ENCODE measurements at places on chromosomes 7 and 10.
A peak's percentile ranks its signal among the peaks of the same experiment; 100 is the strongest.

- no peak for DNase-seq
These were observed 43.1 kb downstream of the BAIAP2L1 start for GRCh38 chr7:98357751-98358161.

- DNase-seq = no peak
These were observed 17.6 kb upstream of the SCIN start for GRCh38 chr7:12552876-12553275.

DNA sequence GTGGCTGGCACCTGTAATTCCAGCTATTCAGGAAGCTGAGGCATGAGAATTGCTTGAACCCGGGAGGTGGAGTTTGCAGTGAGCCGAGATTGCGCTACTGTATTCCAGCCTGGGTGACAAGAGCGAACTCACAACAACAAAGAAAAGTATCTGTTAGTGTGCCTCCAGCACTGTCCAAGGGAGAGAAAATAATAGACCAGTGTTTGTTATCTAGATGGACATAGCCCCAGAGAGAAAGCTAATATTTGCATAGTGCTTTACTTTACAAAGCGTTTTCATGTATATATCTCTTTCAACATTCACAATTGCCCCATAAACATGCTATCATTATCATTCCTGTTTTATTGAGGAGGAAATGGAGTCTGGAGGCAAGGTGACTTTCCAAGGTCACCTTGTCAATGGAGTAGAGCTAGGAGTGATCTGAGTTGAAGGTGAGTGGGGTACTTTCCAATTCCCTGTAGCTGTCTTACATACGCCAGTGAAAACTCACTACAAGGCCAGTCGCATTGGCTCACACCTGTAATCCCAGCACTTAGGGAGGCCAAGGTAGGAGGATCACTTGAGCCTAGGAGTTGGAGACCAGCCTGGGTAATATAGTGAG, 49.7 kb upstream of the KIF5B start:
- DNase-seq = no peak

- DNase-seq = no peak
These were observed 6.3 kb downstream of the ZNF212 start for GRCh38 chr7:149245744-149246143.

DNA sequence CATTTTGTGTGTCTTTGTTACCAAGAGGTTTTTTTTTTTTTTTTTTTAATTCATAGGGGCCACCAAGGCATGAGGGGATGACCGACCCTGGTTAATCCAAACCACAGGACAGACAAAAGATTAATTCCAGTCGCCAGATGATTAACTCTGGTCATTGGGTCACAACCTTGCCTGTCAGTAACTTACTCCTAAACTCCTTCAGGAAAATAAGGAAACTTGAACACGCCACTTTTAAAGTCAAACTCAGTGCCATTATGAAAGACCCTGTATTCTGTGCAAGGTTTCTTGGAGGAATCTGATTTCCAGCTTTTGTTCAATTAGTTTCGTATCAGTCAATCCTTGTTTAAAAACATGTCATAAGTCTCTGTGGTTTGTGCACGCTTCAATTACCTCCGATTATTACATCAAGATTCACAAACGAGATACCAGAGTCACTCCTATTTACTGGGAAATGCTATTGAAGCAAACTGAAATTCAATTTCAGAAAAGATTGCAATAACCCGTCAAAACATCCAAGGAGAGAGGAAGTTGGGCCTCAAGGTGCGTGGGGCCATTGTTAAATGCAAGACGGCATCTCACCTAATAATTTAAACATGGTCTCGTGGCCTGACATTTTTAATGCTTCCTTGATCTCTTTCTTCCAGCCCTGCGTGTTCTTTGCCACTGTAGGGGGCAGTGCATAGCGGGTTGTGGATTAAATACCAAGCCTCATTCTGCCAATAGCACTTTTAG, 44.0 kb downstream of the NRP1 start:
- no peak for DNase-seq

- no peak for DNase-seq
These were observed 204.6 kb upstream of the NRP1 start for GRCh38 chr10:33539116-33539515.

- DNase-seq = no peak
These were observed 168.0 kb downstream of the PTPN20 start for GRCh38 chr10:47079204-47079580.

DNA sequence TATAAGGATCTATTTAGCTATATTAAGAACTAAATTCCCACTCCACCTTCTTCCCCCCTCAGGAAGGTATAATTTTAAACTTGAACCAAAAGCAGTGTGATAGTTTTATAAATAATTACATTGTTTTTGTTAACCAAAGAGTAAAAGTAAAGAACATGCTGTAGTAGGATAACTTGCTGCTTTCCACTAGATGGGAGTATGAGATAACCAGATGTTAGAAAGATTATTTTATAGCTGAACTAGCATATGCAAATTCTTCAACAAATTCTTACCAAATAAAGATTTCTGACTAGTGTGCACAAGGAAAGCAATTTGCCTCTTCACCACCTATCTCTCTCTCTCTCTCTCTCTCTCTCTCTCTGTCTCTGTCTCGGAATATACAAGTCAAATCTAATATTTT, 31.8 kb downstream of the TES start:
- DNase-seq = no peak

GRCh38 chr10:44673245-44673983, 237.7 kb upstream of the TMEM72 start:
- no peak for DNase-seq

GRCh38 chr7:29105191-29105590, 41.1 kb downstream of the CPVL start:
- no peak for DNase-seq

- no peak for DNase-seq
These were observed 538.7 kb downstream of the TFEC start for GRCh38 chr7:115491744-115492380.

GRCh38 chr7:100132126-100132525, 5.4 kb downstream of the MBLAC1 start:
- DNase-seq = no peak

- DNase-seq = no peak
These were observed 32.5 kb downstream of the COL1A2 start for GRCh38 chr7:94426980-94427875.

DNA sequence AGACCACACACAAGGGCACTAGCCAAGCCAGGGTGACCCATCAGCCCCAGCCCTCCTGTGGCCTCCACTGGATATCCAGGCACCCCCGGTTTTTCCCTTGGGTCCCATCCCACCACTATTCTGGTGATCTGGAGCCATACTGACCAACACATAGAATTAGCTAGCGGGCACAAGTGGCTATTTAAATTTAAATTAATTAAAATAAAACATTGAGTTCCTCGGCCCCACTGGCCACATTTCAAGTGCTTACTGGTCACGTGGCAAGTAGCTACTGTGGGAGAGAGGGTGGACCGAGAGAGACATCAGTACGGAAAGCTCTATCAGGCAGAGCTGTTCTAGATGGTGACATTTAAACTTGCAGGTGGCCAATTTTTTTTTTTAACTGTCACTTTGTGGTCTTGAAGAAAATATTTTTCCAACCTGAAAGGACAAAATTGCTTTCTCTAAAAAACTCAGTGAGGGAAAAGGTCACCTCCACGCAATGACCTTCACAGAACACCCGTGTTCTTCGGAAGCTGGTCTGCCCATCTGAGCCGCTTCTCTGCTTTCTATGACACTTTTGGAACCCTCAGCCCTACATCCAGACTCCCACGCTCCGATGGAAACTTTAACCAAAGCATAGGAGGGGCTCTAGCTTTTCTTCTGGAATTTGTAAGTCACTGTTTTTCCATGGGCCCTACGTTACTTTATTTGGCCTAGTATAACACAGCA, 30.0 kb downstream of the HIPK2 start:
- no peak for DNase-seq

GRCh38 chr7:106744563-106745091, 83.7 kb upstream of the CCDC71L start:
- DNase-seq = no peak

DNA sequence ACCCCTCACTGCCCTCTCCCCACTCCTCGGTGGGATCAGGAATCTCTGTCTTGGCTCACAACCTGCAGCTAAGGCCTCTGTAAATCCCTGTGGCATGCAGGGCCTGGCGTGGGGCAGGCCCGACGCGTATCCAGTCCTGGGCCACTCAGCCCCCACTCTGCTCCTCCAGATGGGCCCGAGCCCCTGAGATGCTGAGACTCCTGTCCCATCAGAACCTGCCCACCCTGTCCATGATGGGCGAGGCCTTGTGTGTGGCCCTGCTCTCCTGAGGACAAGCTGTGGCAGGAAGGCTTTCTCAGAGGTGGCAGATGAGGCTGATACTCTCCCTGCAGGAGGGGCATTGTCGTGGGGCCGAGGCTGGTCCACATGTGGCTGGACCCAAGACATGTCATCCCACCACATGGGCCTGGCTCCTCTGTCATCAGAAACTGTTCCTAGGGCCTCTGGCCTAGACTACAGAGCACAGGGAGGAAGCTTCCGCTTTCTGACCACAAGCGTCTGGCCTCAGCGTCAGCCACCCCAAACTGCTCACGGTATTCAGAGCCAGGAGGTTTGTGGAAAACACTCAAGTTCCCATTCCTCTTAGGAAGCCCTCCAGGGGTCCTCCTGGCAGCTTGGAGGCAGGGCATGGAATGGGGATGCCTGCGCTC, 6.0 kb downstream of the ALOX5 start:
- no peak for DNase-seq

GRCh38 chr10:125001313-125002046, 59.6 kb downstream of the ZRANB1 start:
- DNase-seq = no peak

DNA sequence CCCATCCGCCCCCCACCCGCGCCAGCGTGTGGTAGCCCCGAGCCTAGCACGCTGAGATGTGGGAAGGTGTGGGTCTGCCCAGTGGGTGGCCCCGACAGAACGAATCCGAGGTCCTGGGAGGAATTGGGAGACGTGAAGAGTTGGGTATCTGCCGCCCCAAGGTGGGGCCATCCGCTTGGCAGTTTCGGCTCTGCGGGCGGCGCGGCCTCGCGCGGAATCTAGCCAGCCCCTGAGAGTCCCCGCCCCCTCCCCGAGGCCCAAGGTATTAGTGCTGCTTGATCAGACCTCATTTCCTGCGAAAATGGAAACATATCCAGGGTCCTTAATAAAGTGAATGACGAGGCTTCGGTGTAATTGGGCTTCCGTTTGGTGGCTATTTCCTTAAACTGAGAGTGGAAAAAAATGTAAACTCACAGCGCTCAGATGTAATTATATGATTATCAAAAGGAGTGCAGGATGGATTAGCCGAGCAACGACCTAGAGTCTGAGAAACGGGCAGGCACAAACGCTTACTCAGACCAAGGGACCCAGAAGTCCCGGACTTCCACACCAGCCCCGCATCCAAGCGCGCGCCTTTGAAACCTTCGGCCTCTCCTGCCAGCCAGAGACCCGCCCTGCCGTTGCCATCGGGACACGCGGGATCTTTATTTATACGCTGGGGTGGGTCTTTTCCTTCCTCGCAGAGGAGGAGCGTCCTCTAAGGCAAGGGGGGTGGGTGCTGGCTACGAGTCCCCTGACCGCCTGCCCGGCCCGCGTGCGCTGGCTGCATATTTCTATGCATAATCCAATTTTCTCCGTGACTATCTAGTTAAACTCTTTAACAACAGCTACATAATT, 12.8 kb downstream of the LBX1 start:
- peak; percentile 37 for DNase-seq

- peak; percentile 6 for DNase-seq
These were observed 16.9 kb upstream of the PALD1 start for GRCh38 chr10:70461397-70462348.

- DNase-seq = no peak
These were observed 22.0 kb downstream of the SLC16A9 start for GRCh38 chr10:59687657-59688056.

DNA sequence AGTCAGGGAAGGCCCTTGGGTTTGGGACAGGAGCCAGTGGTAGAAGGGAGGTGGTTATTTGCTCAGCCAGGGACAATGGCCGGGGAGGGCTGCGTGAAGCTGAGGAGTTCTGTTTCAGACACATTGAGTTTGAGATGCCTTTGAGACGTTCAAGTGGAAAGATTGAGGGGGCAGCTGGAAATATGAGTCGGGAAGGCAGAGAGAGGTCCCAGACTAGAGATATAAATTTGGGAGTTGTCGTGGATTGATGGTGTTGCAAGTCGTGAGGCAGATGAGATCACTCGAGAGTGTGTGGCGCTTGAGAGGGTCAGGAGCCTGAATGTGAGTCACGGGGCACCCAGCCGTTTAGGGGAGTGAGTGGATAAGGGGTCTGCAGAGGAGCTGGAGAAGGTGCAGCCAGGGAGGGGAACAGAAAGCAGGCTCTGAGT, 73.3 kb downstream of the ZMIZ1 start:
- DNase-seq = no peak

DNA sequence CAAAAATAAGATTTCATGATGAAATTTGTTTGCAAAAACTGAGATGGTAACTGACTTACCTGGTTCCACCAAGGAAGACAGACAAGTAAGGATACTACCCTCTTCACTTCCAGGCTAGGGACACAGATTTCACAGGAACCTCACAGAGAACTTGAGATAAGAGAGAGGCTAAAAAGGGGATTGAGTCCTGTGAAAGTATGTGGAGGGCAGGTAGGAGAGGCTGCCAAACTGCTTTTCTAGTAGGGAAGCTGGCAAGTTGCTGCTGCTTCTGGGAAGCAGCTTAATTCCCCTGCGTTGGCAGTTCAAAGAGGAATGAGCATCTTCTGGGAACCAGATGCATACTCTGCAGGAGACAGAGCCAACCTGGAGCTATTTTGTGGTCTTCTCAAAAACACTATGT, 841.6 kb downstream of the CCSER2 start:
- DNase-seq = no peak

DNA sequence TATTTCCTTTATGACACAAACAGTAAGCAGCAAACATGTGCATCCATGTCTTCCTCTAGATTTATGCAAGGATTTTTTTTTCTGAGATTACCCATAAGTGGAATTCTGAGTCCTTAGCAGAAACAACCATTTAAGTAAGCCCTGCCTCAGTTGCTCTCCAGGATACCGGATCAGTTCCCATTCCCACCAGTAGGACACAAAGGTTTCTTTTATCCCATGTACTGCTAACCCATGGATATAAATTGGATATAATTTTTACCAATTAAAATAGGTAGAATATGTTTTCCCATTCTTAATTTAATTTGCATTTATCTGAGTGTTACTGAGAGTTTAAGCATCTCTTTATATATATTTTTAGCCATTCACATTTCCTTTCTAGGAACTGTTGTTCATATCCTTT, 280.9 kb downstream of the FGFR2 start:
- DNase-seq = no peak

GRCh38 chr7:21131897-21132296, 296.0 kb upstream of the SP4 start:
- DNase-seq = no peak

GRCh38 chr10:18647945-18648344, 3.4 kb downstream of the NSUN6 start:
- no peak for DNase-seq

- no peak for DNase-seq
These were observed 3.1 kb downstream of the CADPS2 start for GRCh38 chr7:122883049-122883680.

GRCh38 chr7:28549998-28550397, 137.7 kb downstream of the CREB5 start:
- DNase-seq = no peak

DNA sequence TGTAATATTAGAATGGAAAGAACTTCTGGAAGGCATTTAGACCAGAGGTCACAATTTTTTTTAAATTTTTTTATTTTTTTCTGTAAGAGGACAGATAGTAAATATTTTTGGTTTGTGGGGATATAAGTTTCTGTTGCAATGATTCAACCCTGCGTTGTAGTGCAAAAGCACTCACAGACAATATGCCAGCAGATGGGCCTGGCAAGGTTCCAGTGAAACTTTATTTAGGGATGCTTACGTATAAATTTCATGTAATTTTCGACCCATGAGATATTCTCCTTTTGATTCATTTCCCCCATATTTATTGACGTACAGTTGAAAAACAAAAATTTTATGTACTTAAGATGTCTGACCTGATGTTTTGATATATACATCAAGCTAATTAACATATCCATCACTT, 72.8 kb upstream of the NMT2 start:
- DNase-seq = no peak

All from NCI-H1105 (cell line).